ENCODE measurements at places on chromosomes 1 and 21. TPM values are rescaled to one million over a fixed set of nuclear protein-coding genes. Genes with fewer than 3 reads are reported as not detected.
A peak's percentile ranks its signal among the peaks of the same experiment; 100 is the strongest.

The AADACL3 gene
- not detected for total RNA-seq

The AJAP1 gene
- total RNA-seq = 0.32 TPM

The BCAN gene
- 0.52 TPM for total RNA-seq

DNA sequence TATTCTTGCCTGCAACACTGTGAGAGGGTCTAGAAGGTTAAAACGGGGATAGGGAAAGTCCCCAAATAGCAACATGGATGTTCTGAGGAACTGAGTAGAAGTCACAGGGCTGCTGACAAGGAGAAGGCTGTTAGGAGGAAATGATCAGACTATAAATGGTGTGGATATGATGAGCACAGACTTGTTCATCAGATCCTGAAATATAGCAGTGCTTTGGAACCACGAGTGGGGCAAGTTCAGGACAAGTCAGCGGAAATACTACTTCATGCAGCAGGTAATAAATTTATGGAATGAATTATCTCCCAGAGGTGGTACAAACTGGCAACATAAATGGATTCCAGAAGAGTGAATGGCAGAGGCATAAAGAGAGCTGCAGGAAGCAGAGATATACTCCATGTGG lies 3.2 kb upstream of the KIAA0040 start:
- no peaks in the 10 kb centered on the region for H3K27me3 ChIP-seq
- H3K36me3 ChIP-seq = no peaks in the 10 kb centered on the region
- H3K4me1 ChIP-seq = peaks cover 7% of the 10 kb centered on the region

DNA sequence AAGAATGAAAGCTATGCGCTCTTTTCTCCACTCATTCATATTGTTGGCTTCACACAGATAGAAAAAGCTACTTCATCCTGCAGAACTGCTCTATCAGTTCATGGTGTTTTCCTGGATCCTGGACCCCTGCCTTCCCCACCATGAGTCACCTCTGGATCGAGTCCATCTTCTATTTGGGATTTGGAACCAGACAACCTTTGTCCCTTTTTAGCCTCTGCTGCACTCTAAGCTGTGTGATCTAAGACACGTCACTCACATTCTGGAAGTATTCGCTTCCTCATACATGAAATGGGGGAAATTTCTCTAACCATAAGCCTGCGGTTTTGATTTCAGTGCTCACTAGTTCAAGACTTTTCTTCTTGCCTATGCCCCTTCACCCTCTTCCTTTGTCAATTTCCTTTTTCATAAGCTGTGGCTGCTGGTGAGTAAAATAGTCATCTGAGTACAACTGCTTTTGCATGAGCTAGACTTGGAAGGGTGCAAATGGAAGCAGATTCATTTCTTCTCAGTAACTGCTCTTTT lies 14.1 kb upstream of the DEGS1 start:
- H3K4me1 ChIP-seq = peaks cover 5% of the 10 kb centered on the region
- peak overlapping the region; percentile 59 for H3K27ac ChIP-seq
- H3K4me3 ChIP-seq = no peak overlapping the region
- DNase-seq = peak; percentile 26
- H3K27me3 ChIP-seq = no peaks in the 10 kb centered on the region

DNA sequence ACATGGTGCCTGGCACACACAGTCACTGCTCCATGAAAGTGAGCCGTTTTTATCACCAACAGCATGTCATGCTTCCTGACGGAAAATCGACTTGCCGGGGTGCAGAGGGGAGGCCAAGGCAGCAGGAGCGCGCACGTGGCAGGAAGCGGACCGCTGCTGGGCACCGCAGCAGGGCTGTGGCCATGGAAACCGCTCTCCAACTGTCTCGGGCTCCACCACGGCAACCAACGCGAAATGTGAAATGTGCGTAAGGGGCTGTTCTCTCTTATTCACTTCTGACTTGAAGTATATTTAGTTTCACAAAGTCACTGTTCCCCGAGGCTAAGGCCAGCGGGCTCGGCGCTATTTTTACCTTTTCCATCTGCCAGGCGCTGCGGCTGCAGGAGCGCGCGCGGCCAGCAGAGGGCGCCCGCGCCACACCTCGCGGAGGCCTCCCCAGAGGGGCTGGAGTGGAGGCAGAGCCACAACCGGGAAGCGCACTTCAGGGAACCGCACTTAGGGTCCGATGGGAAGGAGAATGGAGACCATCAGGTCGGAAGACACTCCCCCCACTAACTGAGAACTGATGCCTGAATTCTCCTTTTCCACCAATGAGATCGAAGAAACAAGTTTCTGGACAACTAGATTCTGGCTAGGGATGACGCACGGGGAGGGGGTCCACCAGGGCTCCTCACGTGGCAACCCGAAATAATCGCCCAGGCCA lies 19.7 kb downstream of the RCC2 start:
- DNase-seq = peak; percentile 57
- H3K27me3 ChIP-seq = no peaks in the 10 kb centered on the region
- no peaks in the 10 kb centered on the region for H3K4me1 ChIP-seq
- H3K36me3 ChIP-seq = no peaks in the 10 kb centered on the region

DNA sequence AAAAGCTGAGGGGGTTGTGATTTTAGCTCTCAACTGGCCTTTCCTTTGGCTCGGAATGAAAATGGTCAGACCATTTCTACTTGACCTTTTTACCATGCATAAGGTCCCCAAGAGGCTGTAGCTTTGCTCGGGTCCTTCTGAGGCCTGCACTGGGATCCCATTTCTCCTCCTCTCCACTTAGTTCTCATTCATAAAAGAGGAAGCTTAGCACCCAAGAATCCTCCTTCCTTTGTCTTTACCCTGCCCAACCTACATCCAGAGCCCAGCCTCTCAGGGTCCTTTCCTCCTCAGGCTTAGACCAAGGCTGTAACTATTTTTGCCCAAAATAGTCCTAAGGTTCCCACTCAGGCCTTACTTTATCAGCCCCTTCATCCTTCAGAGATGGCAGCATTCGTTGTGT lies 6.0 kb upstream of the SLC27A3 start:
- H3K27me3 ChIP-seq = no peaks in the 10 kb centered on the region
- no peaks in the 10 kb centered on the region for H3K36me3 ChIP-seq
- no peak for DNase-seq
- H3K27ac ChIP-seq = peak overlapping the region; percentile 15
- peaks cover 4% of the 10 kb centered on the region for H3K4me1 ChIP-seq

DNA sequence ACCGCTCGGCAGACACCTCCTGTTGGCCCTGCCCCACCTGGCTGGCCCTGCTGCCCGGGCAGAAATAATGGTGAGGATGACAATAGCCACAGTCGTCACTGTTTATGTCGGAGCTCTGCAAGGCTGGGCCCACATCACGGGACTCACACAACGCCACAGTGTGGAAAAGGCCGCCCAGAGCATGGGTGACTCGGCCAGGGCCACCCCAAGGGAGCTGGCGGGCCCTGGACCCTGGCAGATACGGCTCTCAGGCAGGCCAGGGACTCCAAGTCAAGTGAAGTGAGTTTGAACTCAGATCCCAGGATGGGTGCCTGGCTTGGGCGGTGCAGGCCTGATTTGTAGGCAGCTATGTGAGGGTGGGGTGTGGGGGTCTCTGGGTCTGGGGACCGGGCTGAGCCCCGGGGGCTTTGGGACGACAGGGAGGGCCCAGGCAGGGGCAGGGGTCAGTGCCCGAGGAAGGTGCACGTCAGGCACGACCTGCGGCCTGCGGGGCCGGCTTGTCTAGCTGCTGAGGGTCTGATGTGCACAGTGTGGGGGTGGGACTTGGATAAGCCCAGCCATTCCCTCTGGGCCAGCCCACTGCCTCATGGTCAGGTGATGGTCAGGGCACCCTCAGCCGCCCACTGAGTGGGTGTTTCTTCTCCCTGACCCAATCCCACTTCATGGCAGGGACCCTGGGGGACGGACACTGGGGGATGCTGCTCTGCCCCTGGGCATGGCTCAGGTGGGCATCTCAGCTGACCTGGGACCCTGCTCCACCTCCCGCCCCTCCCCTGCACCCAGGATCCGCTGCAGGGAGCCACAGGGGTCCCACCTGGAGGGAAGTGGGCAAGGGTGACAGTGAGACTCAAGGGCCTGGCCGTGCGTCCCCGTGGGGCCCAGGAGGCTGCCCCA lies 1.0 kb downstream of the RNF223 start:
- H3K27ac ChIP-seq = no peak overlapping the region
- no peak overlapping the region for H3K4me3 ChIP-seq
- peaks cover 20% of the 10 kb centered on the region for H3K27me3 ChIP-seq
- DNase-seq = no peak
- no peaks in the 10 kb centered on the region for H3K36me3 ChIP-seq

GRCh38 chr1:23394181-23394580 lies 24.5 kb upstream of the ZNF436 start:
- peak overlapping the region; percentile 47 for H3K27ac ChIP-seq
- DNase-seq = no peak
- H3K4me3 ChIP-seq = no peak overlapping the region
- no peaks in the 10 kb centered on the region for H3K27me3 ChIP-seq
- H3K36me3 ChIP-seq = peaks cover 7% of the 10 kb centered on the region

GRCh38 chr1:153428791-153429190 lies 12.5 kb downstream of the S100A7A start:
- peaks cover 6% of the 10 kb centered on the region for H3K4me1 ChIP-seq
- H3K36me3 ChIP-seq = no peaks in the 10 kb centered on the region
- no peak overlapping the region for H3K27ac ChIP-seq
- no peaks in the 10 kb centered on the region for H3K27me3 ChIP-seq
- H3K4me3 ChIP-seq = no peak overlapping the region

Data from adrenal gland (tissue), 19 donors.